ENCODE measurements at places on chromosomes 12 and 14.
A peak's percentile ranks its signal among the peaks of the same experiment; 100 is the strongest.

- DNase-seq, result no peak
Measured at GRCh38 chr14:58805605-58806409, 168.0 kb downstream of the DACT1 start.

DNA sequence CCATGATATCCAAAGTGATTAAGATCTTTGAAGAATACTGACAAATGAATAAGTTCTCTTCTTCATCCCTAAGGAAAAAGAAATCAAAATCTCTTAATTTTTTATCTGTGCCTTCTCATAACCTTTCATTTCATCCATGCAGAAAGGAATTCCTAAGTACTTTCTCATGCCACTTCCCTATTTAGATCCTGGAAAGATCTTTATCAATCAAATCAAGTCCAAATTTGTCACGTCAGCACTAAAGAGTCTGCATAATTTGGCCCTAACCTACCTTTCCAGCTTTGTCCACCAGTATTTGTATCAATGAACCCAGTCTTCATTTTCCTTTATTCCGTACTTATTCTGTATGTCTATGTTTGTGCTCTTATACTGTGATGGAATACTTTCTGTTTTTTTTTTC is 41.2 kb downstream of the VEZT start:
- DNase-seq, result no peak

GRCh38 chr12:106774808-106775524 is 484 bp downstream of the RIC8B start:
- no peak for DNase-seq

GRCh38 chr12:9943240-9943639 is 11.1 kb upstream of the CLEC2A start:
- peak; percentile 78 for DNase-seq

GRCh38 chr12:68237619-68238018 is 12.0 kb upstream of the IL26 start:
- no peak for DNase-seq
